SJCRH30 (cell line): ENCODE measurements at places on chromosomes 5 and 9. TPM values are rescaled to one million over a fixed set of nuclear protein-coding genes. Genes with fewer than 3 reads are reported as not detected.

DNA sequence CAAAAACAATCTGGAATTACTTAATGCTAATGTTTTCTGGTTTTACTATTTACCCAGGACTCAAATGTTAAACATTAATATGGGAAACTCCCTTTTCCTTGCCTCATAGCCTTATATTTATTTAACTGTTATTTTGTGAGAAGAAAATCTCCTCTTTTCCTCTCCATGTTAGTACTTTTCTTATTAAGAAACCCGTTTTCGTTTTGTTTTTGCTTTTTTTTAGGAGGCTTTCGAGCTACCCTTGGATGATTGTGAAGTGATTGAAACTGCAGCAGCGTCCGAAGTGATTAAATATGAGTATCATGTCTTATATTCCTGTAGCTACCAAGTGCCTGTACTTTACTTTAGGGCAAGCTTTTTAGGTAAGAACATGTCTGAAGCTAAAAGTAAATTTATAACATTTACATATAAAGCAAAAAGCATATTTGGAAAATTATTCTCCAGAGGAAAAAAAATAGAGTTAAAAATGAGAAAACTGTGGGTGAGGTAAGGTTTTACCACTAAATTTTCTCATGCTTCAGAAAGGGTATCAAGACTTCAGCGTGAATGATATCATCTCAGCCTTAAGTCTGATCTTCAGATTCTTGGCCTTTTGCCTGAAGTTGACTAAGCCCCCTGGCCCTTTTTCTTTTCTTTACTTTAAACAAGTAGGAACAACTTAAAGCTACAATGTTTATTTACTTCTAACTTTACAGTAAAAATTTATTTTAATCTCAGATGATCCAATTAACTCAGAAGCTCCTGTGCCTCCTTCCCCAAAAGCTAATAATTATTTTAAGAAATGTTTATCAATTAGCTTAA, 113.8 kb downstream of the RPS23 start:
- DNase-seq: peak; percentile 53

DNA sequence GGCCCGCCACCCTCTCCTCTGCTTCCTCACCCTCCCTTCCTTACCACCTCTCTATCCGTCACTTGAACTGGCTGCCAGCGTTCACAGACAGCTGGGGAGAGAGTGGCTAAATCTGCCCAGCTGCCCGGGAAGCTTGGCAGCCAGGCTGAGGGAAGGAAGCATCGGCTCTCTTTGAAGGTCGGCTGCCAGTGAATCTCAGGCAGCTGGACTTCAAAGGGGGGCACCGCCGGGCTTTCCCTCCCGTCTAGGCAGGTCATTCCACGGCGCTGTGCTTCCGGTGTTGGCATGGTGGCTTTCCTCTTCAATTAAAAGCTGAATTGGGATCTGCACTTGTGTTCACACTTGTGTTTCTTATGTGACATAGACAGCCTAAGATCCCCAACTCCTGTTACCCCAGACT, 174.0 kb downstream of the GDNF start:
- DNase-seq: peak; percentile 90

- peak; percentile 68 for DNase-seq
Measured at GRCh38 chr9:2241461-2241835, 226.3 kb downstream of the SMARCA2 start.

- no peak for DNase-seq
Measured at GRCh38 chr5:175694371-175695160, 36.7 kb downstream of the HRH2 start.

- DNase-seq: no peak
Measured at GRCh38 chr9:118809160-118809625, 560.0 kb downstream of the BRINP1 start.

GRCh38 chr5:72938206-72938605, 17.6 kb upstream of the FCHO2 start:
- DNase-seq: no peak

GRCh38 chr9:133468374-133468773, 8.6 kb downstream of the CACFD1 start:
- DNase-seq: no peak

GRCh38 chr5:33994845-33995244, 10.4 kb upstream of the SLC45A2 start:
- DNase-seq: no peak

- DNase-seq: no peak
Measured at GRCh38 chr9:85147046-85147640, 477.6 kb downstream of the NTRK2 start.

DNA sequence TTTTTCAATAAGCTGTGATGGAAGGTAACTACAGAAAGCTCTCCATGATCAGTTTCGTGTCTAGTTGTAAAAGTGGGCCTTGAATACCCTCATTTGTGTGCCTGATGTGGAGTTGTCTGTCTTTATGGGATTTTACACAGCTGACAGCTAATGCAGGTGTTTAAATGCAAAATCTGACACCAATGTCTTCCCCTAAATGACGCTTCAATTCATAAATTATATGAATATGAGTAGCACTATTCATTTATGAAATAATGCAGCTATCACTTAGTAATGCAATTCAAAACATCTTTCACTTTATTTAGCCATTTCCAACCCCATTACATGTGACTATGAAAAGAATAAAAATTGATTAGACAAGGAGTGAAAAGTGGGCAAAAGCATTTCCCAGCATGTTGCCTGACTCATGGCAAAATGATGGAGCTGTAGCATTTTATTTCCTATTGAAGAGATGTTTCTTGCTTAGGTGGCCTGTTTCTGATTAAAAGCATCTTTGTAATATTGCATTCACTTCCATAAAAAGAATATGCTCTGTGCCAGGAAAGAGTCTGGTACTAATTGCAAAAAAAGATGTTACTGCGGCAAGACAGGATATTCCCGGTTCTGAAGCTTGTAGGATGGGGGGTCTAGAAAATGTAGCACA, 116.7 kb upstream of the HAPLN1 start:
- DNase-seq: no peak

DNA sequence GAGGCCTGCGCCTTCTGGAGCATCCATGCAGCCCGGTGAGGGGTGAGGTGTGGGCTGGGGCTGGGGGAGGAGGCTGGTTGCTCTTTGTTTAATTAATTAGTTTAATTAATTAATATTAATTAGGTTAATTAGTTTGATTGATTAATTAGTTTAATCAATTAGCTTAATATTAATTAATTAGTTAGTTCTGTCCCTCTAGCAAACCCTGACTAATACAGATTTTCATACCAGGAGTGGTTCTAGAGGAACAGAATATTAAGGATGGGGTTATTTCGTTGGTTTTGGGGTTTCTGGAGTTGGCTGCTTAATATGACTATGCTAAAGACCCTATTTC, 14.1 kb upstream of the BARX1 start:
- DNase-seq: no peak

GRCh38 chr9:111005746-111006470, 32.4 kb downstream of the LPAR1 start:
- no peak for DNase-seq

GRCh38 chr5:179137643-179138567, 77.7 kb downstream of the ZNF354C start:
- DNase-seq: no peak

DNA sequence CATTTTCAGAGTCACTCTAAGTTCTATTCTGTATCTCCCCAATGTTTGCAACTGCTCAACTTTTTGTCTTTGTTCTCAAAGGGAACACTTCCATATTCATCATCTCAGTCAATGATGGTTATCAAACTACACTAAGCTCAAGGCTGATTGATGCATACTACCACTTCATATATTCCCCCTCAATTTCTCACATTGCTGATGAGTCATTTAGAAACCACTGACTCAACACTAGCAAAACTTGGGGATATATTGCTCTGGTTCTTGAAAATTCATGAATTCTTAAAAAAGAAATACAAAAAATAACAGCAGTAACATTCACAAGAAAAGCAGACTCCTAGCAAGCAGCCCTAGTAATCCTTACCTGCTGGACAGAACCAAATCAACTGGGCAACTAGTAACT, 52.2 kb downstream of the ABHD17B start:
- DNase-seq: no peak

- DNase-seq: no peak
Measured at GRCh38 chr5:149942199-149942598, 2.4 kb downstream of the PDE6A start.

GRCh38 chr9:90556897-90557675, 85.5 kb downstream of the DIRAS2 start:
- DNase-seq: no peak

DNA sequence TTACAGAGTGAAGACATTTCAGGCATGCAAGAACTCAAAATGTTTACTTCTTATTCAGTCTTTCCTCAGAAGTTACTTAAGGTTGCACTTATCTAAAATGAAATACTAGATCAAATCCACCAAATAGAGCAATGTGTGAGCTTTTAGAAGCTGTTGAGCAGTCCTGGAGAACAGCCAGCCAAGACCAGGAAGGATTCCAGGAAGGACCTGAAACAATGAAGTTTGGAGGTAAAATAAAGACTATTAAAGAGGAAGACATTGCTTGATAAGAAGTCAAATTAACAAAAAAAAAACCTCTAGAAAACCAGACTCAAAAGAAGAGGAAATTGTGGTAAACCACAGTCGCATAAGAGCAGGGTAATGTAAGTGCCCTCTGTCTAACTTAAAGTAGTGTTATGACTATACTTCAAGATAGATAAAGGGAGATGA, 156.2 kb upstream of the S1PR3 start:
- DNase-seq: no peak

DNA sequence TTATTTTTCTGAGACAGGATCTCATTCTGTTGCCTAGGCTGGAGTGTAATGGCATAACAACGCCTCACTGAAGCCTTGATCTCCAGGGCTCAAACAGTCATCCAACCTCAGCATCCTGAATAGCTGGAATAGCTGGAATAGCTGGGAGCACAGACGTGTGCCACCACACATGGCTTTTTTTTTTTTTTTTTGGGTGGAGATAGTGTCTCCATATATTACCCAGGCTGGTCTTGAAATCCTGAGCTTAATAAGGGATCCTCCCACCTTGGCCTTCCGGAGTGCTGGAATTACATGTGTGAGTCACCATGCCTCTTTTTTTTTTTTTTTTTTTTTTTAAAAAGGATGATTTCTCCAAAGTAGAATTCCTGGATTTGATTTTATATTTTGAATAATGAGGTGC, 60.7 kb downstream of the NSD1 start:
- peak; percentile 70 for DNase-seq

GRCh38 chr5:140633501-140633900, 526 bp upstream of the CD14 start:
- no peak for DNase-seq

GRCh38 chr9:133727277-133727875, 10.8 kb downstream of the SARDH start:
- peak; percentile 28 for DNase-seq

DNA sequence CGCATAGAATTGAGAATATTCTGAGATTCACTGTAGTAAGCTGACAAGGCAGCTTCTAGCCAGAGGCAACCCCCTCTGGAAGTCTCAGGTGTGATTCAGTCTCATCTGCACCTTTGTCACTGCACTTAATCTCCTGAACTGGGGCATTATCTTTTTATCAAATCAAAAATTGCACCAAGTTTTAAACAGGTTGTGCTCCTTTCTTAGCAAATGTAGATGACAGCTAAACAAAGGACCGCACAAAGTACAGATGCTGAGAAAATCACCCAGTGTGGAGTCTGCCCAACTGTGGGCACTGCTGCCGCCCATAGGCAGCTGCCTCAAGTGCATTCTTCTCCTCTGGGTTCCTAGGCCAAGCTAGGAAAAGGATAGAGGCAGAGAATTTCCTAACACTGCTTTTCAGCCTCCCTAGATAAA, 51.1 kb downstream of the STARD4 start:
- no peak for DNase-seq

- no peak for DNase-seq
Measured at GRCh38 chr5:157076558-157076957, 17.6 kb upstream of the HAVCR1 start.

- no peak for DNase-seq
Measured at GRCh38 chr9:30673132-30673531, 1711.3 kb upstream of the ACO1 start.

DNA sequence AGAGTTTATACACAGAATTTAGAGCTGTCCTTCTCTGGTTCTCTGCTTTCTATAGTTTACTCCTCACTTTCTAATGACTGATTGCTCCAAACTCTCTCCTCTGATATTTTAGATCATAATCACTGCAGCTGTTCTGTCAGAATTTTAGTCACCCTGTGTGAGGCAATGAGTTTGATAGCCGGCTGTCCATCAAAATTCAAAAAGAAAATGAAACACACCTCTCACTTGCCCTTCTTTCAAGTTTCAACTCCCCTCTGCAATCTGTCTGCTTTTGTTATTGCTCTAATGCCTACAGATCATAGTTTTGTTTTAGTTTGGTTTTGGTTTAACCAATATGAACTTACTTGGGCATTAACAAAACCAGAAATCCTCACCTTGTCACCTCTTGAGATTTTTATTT, 23.3 kb upstream of the ABLIM3 start:
- DNase-seq: no peak

DNA sequence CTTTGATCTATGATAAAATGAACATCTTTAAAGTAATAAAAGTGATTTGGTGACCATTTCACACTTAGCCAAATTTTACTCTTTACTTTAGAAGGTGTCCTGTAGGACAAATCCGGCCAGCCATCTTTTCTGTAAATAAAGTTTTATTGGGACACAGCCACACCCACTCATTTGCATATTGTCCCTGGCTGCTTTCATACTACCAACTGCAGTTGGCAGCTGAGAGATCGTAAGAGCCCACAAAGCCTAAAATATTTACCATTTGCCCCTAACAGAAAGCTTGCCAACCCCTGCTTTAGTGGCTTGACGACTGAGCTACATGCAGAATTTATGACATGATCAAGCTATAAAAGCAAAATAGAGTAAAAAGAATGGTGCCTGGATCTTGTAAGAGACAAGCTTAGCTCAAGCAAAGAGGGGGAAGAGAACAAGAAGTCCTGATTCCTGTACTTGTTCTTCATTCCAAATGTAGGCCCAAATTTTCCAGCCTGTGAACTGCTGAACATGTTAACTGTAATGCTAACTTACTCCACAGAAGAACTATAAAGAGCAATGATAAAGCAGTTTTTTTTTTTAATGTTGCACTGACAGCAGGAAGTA, 7.4 kb upstream of the FBXO10 start:
- no peak for DNase-seq

DNA sequence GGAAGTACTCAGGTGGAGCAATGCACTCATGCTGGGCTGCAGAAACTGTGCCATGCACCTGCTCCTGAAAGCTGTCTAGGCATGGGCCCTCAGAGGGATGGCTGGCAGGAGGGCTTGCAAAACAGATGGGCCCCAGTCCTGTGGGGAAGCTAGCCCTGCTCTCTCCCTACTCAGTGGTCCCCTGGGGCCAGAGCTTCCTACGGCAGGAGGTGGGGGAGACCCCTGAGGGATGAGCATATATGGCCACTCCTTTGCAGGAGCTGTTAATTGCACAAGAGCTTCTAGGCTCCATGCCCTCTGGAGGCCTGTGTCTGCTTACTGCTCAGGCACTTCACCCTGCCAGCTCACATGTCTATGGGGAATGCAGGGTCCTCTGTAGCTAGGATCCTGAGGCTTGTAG, 545.3 kb upstream of the PTPRD start:
- no peak for DNase-seq

Gene GGTA1
- total RNA-seq: not detected in 2 replicates

Gene ADAMTS16
- total RNA-seq: 0.35 and 0.71 TPM in 2 replicates

Gene TMEM171
- total RNA-seq: not detected in 2 replicates

Gene SPINK6
- not detected in 2 replicates for total RNA-seq

Gene ZFR
- total RNA-seq: 130 and 136 TPM in 2 replicates

Gene GRXCR2
- not detected in 2 replicates for total RNA-seq

Gene MARCOL
- not detected in 2 replicates for total RNA-seq

Gene PCDHGA11
- 1.3 and 1.4 TPM in 2 replicates for total RNA-seq

Gene FOXI1
- total RNA-seq: not detected in 2 replicates

Gene PRLR
- not detected in 2 replicates for total RNA-seq

Gene PCDHGB3
- 5.2 and 7.4 TPM in 2 replicates for total RNA-seq

Gene FRRS1L
- 0.02 TPM in 1 of 2 replicates, not detected in the other for total RNA-seq

Gene DNAH5
- 0.16 and 0.30 TPM in 2 replicates for total RNA-seq

Gene LHX3
- not detected in 2 replicates for total RNA-seq

Gene ZNF484
- 18.2 and 21.6 TPM in 2 replicates for total RNA-seq

Gene PRSS3
- not detected in 2 replicates for total RNA-seq

Gene BAAT
- 0.10 TPM in 2 replicates for total RNA-seq

Gene TMEM174
- total RNA-seq: not detected in 2 replicates
